ENCODE measurements at places on chromosomes 1 and 21. TPM values are rescaled to one million over a fixed set of nuclear protein-coding genes. Genes with fewer than 3 reads are reported as not detected.

The TCHH gene
- total RNA-seq = 0.31 TPM

The SYT2 gene
- 0.31 TPM for total RNA-seq

The MYOG gene
- not detected for total RNA-seq

The SMPDL3B gene
- total RNA-seq = 1.2 TPM

The SPRR4 gene
- not detected for total RNA-seq

The CRYAA gene
- not detected for total RNA-seq

The COL6A2 gene
- total RNA-seq = 15.4 TPM

The FCMR gene
- 5.2 TPM for total RNA-seq

The SPRR2F gene
- not detected for total RNA-seq

The CLCA2 gene
- total RNA-seq = not detected

The MRPL37 gene
- total RNA-seq = 96.1 TPM

The HSD3B2 gene
- total RNA-seq = not detected
